ENCODE measurements at places on chromosomes 2 and 18.

- no peak for DNase-seq
Observed at GRCh38 chr2:27171351-27171848, 22.6 kb downstream of the TCF23 start.

- DNase-seq, result no peak
Observed at GRCh38 chr2:207216457-207216856, 50.7 kb upstream of the KLF7 start.

DNA sequence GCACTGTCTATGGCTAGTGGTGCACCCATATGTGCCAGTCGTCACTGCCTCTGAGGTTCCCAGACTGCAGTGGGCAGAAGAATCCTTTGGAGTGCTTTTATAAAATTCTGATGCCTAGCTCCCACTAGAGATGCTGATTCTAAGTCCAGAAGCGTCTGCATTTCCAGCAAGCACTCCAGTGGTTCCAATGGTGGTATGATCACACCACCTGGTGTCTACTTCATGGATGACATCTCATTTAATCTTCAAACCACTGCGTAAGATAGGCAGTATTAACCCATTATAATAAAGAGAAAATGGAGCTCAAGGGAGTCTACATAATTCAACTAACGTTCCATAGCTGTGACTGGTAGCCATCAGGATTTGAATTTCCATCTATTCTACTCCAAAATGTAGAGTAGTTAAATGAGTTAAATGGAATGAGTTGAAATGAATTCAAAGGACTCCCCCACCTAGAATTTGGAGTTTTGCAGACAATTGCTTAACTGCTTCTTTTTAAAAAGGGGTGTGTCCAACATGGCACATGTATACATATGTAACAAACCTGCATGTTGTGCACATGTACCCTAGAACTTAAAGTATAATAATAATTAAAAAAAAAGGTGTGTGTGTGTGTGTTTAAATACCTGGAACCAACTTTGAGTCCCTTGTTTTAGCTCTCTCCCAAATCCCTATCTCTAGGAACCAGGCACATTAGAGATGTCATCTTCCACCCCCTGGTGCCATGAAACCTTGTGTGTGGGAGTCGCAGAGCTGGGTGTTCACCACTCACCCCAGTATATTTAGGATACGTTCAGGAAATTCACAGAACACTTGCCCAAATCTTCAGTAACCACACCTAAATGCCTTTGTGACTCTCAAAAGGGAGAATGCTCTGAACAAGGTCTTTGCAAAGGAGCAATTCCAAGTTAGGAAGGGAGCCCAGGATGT, 14.1 kb downstream of the LAMA3 start:
- no peak for DNase-seq

DNA sequence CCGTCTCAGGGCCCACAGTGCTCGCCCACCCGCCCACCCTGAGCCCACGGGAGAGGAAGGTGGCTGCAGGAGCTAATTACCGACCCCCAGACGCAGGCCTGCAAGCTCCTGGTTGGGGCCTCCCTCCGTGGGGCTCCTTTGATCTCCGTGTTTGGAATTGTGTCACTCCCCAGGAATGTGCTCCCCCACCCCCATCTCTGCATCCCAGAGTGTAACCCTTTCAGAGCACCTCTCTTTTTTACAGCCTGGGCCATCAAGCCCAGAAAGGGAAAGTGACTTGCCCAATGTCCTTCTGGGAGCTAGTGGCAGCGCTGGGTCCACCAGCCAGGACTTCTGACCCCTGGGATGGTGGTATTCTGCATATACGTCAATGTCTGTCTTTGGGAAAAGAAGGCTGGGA, 335.1 kb downstream of the CYRIA start:
- DNase-seq, result no peak

- DNase-seq, result no peak
Observed at GRCh38 chr2:218046238-218046637, 22.8 kb upstream of the RUFY4 start.

- DNase-seq, result no peak
Observed at GRCh38 chr2:67515056-67515455, 117.9 kb downstream of the ETAA1 start.

DNA sequence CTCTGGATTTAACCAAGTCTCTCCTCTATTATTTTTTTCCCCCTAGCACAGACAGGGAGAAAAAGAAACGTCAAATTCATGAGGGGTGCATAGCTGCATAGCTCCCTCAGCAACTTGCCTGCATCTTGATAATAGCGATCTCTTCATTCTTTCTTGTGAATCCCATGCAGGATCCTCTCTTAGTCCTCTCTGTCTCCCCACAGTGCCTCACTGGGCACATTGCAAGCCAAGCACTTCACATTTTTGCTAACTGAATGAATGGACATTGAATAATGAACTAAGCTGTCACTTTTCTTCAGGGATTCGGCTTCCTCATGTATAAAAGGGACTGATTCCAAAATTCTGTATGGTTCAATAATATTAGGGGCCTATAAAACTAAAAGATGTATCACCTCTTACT, 2.9 kb upstream of the EPB41L3 start:
- no peak for DNase-seq

- no peak for DNase-seq
Observed at GRCh38 chr18:29181151-29181901, 1004.4 kb upstream of the CDH2 start.

GRCh38 chr18:75052475-75052874, 156.5 kb downstream of the PTGR3 start:
- DNase-seq, result no peak

DNA sequence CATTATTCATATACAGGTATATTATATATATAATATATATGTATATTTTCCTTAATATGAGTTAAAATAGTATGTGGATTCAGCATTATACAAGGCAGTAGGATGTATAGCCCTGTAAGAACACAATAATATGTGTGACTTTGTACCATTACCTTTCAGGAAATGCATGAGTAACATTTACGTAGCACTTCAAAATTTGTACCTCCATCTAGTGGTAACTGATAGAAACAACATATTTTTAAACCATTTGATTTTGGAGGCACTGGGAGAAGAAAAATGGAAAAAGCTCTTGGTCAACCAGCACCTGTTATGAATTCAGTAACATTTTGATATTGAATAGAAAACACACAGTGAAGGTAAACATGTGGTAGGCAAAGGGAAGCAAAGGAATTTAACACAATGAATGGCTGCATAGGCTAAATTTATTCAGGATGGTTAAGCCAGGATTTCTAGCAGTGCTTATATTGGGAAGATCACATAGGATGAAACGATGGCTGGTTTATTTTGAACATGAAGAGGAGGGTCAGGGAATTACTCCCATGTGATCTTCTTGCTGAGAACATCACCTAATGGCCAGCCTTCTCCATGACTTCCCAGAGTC, 565.5 kb downstream of the CCDC85A start:
- DNase-seq, result peak; percentile 6

DNA sequence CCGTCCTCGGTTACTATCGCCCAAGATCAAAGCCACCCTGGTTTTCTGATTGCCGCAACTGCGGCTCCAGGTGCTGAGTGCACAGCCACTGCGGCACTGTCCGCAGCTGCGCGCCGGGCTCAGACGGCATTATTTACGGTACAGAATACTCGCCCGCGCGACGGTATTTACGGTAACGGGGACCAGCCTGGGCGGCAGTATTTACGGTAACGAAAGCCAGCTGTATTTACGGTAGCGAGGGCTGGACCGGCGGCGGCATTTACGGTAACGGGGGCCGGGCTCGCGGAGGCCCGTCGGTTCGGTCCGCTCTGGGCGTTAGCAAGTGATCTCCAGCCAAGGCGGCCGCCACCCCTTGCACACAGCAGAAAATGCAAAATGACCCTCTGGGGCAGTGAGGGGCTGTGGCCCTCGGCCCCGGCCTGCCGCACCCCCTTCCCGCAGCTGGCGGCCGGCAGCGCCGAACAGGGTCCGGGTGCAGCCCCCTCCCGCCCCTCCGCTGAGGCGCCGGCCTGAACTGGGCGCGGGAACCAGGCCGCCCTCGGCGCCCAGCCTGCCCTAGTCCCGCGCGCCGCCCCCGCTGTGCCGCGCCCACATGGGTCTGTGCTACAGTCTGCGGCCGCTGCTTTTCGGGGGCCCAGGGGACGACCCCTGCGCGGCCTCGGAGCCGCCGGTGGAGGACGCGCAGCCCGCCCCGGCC, at the start of gene GNAL:
TSS of gene GNAL (plus strand) at position 293 of the 697 bp plus-strand sequence. CDS start at position 593, 300 bp downstream.
- peak; percentile 16 for DNase-seq

DNA sequence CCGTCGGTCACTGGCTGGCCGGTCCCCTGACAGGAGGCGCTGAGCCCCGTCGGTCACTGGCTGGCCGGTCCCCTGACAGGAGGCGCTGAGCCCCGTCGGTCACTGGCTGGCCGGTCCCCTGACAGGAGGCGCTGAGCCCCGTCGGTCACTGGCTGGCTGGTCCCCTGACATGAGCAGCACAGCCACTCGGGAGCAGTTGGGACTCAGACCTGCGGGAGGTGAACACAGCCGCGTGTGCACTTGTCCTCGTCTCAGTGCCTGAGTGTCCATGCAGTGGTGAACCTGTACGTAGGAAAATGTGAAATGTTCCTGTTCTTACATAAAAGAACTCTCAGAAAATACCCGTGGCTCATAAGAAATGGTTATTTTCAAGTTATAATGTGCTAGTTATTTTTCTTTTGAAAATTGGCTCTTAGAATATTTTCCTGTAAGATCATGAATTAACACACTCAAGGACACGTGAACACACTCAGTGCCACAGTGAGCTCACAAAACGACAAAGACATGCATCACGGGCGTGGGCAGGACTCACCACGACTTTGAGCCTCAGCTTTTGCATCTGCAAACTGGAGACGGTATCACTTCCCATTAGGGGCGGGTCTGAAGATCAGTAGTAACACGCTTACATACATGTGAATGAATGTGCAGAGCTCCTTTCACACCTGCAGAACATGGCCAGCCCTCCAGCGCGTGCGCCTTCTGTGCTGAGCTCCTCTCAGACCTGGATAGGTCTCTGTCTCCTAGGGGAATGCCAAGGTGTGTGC, 21.1 kb upstream of the NFATC1 start:
- DNase-seq, result no peak

GRCh38 chr18:68847219-68847837, 49.4 kb downstream of the CCDC102B start:
- DNase-seq, result no peak

GRCh38 chr18:44259610-44260009, 421.1 kb upstream of the SETBP1 start:
- no peak for DNase-seq

DNA sequence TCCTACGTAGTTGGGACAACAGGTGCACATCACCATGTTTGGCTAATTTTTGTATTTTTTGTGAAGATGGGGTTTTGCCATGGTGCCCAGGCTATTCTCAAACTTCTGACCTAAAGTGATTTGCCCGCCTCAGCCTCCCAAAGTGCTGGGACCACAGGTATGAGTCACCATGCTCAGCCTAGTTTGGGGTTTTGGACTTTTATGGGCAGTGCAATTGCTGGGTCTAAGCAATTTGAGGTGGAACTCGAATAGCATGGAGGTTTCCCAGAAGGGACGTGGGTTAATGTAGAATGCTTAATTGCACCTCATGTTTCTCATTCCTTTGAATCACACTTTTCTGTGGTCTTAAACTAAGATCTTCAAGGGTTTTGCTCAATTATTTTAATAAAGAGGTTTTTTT, 102.3 kb upstream of the EPHA4 start:
- DNase-seq, result no peak

GRCh38 chr2:26978061-26978596, 7.7 kb downstream of the MAPRE3 start:
- DNase-seq, result no peak

DNA sequence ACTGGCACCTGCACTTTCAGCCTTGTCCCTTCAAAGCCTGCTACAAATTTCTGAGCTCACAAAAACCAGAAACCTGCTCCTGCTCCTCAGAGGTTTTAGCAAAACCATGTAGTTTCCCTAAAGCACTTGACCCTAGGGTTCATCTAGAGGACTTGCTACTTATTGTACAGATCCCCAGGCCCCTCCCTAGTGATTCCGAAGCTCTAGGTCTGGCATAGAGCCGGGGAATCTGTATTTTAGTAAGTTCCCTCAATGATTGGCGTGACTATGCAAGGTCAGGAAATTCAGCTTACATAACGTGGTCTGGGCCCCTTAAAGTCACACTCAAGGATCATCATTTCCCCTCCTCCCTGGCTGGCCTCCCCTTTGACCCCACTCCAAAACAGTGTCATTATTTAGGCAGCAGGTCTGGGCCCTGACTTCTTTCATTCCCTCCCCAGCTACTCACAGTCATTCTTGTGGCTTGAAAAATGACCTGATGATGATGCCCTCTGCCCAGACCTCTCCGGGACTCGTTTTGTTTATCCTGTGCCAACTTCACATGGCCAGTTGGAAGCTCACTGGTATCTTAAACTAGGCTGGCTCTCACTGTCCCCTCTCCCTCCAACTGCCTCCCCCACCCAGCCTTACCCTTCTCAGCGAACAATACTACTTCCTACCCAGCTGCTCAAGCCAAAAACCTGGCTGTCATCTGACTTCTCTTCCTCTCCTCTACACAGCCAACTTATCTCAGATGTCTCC, 36.0 kb downstream of the WDFY1 start:
- DNase-seq, result no peak

- peak; percentile 0 for DNase-seq
Observed at GRCh38 chr18:29874519-29875098, 1167.9 kb downstream of the DSC3 start.

GRCh38 chr18:76467371-76468190, 27.5 kb downstream of the ZNF516 start:
- no peak for DNase-seq

- no peak for DNase-seq
Observed at GRCh38 chr2:42959234-42960001, 167.0 kb upstream of the HAAO start.

DNA sequence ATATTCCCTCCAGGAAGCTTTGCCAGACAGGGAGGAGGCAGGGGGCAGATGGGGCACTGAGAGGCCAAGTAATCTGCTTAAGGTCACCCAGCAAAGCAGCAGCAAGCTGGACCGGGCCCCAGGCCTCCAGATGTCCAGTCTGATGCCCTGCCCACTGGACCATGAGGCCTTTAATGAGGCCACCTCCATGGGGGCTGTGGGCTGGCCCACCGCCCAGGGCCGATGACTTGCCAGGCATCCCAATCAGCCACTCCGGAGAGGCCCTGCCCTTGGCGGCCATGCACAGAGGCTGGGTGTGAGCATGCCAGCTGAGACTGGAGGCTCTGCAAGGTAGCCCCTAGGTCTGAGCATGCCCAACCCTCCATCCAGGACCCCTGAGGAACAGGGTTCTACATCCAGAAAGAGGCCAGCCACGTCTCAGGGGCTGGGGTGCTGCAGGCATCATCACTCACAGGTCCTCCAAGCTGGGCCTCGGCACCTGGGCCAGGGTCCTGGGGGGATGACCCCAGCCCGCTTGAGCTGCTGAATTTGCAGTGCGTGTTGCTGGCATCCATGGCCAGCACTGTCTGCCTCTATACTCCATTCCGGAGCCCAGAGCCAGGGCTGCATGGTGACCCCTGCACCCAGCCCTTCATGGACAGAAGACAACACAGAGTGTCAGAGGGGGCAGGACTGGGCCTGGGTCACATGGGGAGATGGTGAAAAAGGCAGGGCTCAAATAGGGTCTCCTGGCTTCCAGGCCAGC, 164.2 kb downstream of the INHBB start:
- no peak for DNase-seq
